ENCODE measurements at places on chromosomes 16 and 17.

GRCh38 chr17:55742272-55743102 lies 8.4 kb upstream of the PCTP start:
- no peaks in the 10 kb centered on the region for H3K36me3 ChIP-seq
- H3K27ac ChIP-seq = no peak overlapping the region
- no peaks in the 10 kb centered on the region for H3K27me3 ChIP-seq
- DNase-seq = no peak

DNA sequence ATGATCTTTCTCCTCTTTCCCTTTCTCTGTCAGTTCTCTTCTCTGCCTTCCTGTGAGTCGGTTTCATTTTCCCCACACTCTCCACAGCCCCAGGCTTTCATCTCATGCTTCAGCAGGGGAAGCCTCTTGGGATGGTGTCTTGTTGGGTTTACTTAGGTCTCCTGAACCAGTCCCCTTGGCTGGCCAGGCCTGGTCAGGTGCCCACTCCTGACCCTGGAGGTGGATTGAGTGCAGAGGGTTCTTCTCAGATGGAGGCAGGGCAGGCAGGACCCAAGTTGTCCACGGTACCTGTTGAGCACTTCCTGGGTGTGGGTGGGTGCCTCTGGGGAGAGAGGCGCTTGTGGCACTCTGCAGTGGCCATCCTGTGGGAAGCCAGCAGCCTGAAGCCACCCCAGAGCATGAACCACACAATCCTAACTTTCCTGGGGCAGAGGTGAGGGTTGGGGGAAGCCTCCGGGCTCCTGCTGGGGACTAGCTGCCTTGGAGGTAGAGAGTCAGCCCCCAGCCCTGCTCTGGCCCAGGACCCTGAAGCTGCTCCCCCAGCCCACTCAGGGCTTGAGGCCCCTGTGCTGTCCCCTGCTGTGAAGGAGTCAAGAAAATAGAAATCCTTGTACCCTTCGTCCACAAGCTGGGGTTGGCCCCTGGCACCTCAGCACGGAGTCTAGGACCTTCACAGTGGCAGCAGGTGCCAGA lies 2.0 kb upstream of the RAP1GAP2 start:
- no peaks in the 10 kb centered on the region for H3K36me3 ChIP-seq
- no peak overlapping the region for H3K27ac ChIP-seq
- no peaks in the 10 kb centered on the region for H3K27me3 ChIP-seq
- no peak for DNase-seq
- no peak overlapping the region for H3K4me3 ChIP-seq

DNA sequence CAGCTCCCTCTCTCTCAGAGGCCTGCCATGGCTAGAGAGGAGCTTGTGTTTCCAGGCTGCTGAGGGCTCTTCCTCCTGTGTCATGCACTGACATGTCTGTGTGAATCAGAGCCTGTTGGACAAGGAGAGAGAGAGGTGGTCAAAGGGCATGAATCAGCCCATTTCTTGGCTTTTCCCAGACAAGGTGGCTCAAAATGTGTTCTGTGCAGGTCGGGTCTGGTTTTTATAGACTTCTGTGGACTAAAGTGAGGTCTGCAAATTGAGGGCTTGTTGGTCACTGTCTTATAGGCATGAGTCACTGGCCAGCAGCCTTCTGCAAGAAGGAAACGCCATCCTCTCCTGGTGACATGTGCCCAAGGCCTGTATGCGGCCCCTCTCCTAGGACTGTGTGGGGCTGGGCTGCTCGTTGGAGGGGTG lies 97.9 kb downstream of the FOXL1 start:
- no peaks in the 10 kb centered on the region for H3K27me3 ChIP-seq
- no peak overlapping the region for H3K4me3 ChIP-seq
- H3K4me1 ChIP-seq = peaks cover 3% of the 10 kb centered on the region
- DNase-seq = peak; percentile 60
- H3K27ac ChIP-seq = peak overlapping the region; percentile 44
- H3K36me3 ChIP-seq = no peaks in the 10 kb centered on the region

- H3K4me3 ChIP-seq = no peak overlapping the region
- DNase-seq = no peak
- H3K4me1 ChIP-seq = no peaks in the 10 kb centered on the region
- no peaks in the 10 kb centered on the region for H3K27me3 ChIP-seq
- no peaks in the 10 kb centered on the region for H3K36me3 ChIP-seq
- no peak overlapping the region for H3K27ac ChIP-seq
Measured at GRCh38 chr17:34883106-34884000, 77.9 kb downstream of the CCT6B start.

GRCh38 chr17:8475781-8476180 lies 40.1 kb downstream of the NDEL1 start:
- H3K4me1 ChIP-seq = peaks cover 31% of the 10 kb centered on the region
- no peak overlapping the region for H3K27ac ChIP-seq
- no peak for DNase-seq
- H3K4me3 ChIP-seq = no peak overlapping the region

- no peak overlapping the region for H3K4me3 ChIP-seq
- no peak overlapping the region for H3K27ac ChIP-seq
- no peaks in the 10 kb centered on the region for H3K36me3 ChIP-seq
- H3K27me3 ChIP-seq = no peaks in the 10 kb centered on the region
Measured at GRCh38 chr16:53545433-53545832, 42.4 kb upstream of the AKTIP start.

DNA sequence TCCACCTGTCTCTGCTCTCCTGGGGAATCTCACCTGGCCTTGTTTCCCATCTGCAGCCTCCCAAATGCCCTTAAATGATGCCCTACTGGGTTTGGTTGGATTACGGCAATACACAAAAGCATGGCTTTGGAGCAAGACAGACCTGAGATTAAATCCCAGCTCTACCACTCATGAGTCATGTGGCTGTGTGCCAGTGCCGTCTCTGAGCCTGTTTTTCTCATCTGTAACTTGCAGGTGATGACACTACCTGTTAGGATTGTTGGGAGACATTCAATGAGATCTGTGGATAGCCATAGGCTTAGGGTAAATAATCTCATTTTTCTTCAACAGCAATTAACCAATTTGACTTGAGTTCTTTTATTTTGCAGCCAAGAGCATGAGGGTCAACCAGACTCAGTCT lies 240.3 kb downstream of the MAF start:
- H3K27me3 ChIP-seq = no peaks in the 10 kb centered on the region
- no peak overlapping the region for H3K27ac ChIP-seq
- DNase-seq = no peak
- no peaks in the 10 kb centered on the region for H3K36me3 ChIP-seq
- no peak overlapping the region for H3K4me3 ChIP-seq
- H3K4me1 ChIP-seq = no peaks in the 10 kb centered on the region

- no peak for DNase-seq
- H3K4me1 ChIP-seq = no peaks in the 10 kb centered on the region
- no peaks in the 10 kb centered on the region for H3K27me3 ChIP-seq
- no peak overlapping the region for H3K4me3 ChIP-seq
Measured at GRCh38 chr17:13426991-13427390, 174.7 kb downstream of the HS3ST3A1 start.

DNA sequence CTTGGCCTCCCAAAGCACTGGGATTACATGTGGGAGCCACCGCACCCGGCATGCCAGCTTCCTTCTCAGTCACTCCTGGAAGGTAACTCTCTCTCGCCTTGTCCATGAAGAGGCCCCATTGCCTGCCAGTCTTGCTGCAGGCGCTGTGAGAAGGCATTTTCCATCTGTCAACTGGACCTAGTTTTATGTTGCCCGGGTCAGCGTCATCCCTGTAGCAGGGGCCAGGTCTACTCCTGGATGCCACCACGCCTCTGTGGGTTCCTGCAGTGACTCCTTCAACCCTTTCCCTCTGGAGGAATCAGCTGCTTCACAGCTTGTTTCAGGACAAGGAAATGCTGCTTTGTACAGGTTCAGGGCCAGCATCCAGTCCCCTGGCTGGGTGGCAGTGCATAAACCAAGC lies 2.6 kb upstream of the NLRC3 start:
- H3K4me1 ChIP-seq = no peaks in the 10 kb centered on the region
- DNase-seq = no peak
- H3K27me3 ChIP-seq = no peaks in the 10 kb centered on the region
- no peak overlapping the region for H3K27ac ChIP-seq
- peaks cover 24% of the 10 kb centered on the region for H3K36me3 ChIP-seq

Data from ascending aorta (tissue), 2 donors.